ENCODE measurements at places on chromosomes 5 and 9. TPM values are rescaled to one million over a fixed set of nuclear protein-coding genes. Genes with fewer than 3 reads are reported as not detected.

- no peak for DNase-seq
These were observed 164.9 kb downstream of the KDM4C start for GRCh38 chr9:6922680-6923079.

- no peak for DNase-seq
These were observed 55.6 kb downstream of the ALG2 start for GRCh38 chr9:99166149-99166548.

DNA sequence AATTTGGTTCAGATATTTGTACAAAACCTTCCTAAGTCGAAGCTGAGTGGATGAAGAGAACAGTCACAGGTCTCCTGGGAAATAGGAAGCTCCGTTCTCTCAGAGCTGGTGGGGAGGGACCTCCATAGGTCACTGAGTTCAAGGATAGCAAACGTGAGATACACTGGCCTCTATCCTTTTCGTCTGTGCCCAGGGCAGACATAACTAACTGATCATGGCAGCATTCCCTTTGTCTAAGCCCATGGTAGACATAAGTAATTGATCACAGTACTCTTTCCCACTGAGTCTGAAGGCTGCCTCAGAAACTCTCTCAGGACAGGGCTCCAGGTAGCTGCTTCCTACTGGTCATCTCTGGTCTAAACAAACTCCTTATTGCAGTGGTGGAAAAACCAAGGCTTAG is 12.3 kb upstream of the CORO2A start:
- no peak for DNase-seq

DNA sequence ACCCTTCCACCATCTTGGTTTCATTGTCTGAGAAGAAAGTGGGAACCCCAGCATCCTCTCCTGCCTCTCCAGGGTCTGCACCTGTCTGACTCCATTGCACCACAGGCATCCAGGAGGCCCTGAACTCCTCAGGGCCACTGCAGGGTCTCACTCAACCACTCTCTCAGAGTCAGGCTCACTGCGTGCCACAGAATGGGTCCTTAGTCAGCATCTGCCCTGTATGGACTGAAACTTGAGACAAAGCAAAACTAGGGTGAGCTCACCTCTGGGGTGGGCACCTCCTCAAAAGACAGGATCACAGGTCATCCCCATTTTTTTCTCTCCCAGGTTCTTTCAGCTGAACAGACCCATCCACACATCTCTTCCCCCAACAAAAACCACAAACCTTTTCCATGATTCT is 59.2 kb upstream of the CPEB4 start:
- DNase-seq: no peak

DNA sequence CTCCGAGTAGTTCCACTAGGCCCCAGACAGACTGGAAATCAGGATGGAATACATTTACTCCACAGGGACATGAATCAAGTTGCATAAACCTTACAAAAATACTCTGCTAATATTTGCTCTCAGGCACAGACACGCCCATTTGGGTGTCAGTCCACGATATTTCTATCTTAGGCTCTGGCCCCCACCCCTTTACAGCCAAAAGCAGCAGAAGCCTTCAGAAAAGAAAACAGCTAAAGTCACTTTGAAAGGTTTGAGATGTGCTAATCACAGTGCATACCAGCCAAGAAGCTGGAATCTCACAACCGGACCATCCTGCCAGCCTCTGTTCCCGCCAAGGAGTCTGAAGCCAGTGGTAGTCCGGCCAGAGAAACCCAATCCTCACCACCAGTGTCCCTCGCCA is 22.6 kb downstream of the PTPN3 start:
- DNase-seq: no peak

DNA sequence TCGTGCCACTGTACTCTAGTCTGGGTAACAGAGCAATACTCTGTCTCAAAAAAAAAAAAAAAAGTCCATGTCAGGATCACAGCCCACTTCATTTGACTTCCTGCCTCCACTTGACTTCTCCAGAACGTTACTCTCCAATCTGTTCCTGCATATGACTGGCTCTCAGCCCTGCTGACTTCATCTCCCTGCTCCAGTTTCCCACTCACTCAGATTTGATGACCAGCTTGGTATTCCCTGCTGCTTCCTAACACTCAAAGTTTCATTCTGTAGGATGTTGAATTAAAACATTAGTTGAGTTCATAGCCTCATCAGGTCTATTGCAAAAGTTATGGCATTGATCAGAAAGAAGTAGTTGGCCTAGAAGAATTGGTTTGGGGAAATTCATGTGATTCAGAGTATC is 52.3 kb downstream of the UGCG start:
- DNase-seq: no peak

DNA sequence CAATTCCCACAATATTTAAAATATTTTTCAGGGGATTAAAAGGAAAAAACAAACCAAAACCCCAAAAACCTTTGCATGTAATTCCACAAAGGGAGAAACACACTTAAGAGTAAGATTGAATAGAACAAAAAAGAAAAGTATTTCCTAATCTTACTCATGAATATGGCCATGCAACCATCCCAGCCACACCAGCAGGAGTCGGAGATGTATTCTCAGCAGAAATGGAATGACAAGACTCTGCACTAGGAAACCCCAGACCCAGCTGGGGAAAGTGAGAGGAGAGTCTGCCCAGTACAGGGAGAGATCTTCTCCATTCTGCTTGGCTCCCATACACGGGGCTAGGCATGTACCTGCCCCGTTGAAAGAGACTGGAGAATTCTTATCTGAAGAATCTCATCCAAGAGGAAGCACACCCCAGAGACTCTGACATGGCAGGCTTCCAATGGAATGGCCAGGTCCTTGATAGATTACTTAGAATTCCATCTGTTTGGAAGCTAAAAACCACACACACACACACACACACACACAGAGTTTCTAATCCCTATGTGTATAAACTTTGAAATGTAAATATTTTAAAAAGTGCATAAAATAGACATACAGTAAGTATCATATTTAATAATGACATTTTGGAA is 118.8 kb downstream of the GADD45G start:
- DNase-seq: no peak

GRCh38 chr9:27019589-27019988 is 14.1 kb upstream of the LRRC19 start:
- no peak for DNase-seq

- peak; percentile 90 for DNase-seq
These were observed 38.5 kb downstream of the FAXDC2 start for GRCh38 chr5:154811653-154812465.

DNA sequence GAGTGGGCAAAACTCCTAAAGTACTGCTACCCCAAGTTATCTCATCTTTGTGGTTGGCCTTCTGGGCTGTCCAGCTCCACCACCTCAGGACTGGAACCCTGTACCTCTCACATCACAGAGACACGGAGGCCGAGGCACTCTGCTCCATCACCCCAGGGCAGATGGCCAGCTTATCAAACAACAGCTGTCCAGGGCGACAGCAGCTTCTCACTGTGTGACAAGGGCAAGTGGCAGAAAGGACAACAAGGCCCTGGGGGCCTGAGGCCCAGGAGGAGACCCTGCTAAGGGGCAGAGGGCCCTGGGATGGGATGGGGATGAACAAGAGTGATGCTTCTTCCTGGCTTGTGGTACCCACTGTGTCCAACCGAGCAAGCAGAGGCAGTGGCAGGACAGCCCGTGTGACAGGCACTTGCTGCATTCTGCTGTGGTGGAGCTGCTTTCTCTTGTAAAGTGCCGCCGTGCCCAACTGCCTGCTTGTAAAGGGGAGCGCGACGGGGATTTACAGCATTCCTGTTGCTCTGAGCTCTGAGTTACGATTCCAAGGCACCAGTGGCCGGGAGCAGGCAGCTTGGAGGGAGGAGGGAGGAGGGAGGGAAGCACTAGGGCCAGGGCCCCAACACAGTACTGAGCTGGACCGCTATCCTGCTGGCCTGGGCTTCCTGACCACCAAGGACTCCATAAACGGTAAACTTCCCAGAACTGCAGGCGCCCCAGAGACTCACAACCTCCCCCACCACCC is 71.2 kb downstream of the SHB start:
- DNase-seq: no peak

DNA sequence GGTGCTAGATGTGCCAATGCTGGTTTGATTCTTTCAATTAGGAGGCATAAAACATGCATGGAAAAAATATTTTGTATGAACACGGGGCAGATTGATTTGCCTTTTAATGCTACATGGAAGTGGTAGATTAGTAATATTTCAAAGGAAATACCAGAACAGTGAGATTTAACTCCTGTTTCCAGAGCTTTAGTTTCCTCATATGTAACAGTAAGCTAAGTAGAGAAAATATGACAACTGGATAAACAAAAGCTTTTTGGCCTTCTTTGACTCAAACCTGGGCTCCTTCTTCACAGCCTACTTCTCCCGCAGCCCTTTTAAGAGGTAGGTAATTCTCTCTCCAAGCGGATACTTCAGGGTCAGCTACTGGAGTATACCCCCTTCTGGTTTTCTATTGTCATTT is 254.2 kb upstream of the TRPC7 start:
- peak; percentile 56 for DNase-seq

GRCh38 chr9:9820436-9820835 is 792.4 kb downstream of the PTPRD start:
- no peak for DNase-seq

- DNase-seq: no peak
These were observed 1227.2 kb upstream of the WWC1 start for GRCh38 chr5:167064198-167064776.

DNA sequence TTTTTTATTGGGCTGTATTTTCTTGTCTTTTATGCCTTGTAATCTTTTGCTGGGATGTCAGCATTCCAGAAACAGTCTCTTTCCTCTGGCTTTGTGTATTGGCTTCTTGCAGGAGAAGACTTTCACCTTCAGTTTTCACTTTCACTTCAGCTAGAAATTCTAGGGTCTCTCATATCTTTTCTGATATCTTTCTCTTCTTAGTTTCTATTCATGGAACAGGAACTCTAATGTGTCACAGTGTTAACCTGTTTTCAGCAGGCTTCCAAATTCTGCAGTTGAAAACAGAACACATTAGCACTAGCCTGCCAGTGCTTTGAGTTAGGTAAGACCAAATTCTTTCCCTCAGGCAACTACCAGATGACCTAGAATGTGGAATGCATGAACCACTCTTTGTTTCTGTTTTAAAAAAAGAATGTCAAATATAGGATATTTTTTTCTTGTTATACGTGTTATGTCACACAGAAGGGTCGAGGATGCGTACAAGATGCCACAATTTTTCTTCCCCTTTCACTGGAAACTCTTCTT is 164.7 kb downstream of the TUSC1 start:
- no peak for DNase-seq

DNA sequence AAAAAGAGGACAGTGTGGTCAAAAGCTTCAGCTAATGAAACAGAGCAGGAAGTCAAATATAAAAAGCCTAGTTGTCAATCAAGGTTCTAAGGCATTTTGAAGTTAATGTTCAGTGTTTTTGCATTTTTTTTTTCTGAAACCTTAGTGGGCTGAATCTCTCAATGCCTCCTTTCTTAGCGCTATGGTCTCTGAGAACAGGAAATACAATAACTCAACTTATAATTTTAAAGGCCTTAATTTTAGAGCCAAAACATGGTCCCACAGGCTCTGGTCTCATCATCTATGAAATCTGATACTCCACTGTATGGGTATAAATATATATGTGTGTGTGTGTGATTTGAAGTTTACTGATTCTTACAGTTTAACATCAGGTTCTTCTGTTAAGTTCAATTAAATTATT is 63.3 kb upstream of the DPYSL3 start:
- no peak for DNase-seq

GRCh38 chr5:91787718-91788117 is 404.6 kb upstream of the ARRDC3 start:
- no peak for DNase-seq

DNA sequence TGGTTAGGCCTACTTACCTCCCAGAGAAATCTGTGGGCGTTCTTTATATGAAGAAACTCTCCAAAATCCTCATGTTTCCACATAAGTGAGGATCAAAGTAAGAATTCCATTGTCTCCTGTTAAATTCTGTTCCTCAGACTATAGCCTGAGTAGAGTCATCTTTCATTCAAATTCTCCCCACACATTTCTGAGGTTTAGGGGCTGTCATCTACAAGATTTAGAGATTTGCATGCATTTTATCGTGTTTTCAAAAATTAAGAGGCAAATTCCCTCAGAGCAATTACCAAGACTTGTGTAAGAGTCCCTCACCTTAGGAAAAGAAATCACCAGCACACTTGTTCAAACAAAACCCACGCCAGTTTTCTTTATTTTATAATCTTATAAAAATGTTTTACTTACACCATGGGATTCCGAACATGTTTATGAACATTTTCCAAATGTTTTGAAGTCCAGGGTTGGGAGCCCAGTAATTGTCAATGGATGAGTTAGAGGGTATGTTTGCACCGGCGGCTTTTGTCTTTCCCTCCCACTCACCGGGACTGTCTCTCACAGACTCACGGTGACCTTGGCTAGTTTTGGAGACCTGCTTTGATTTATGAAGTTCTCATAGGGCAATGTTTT is 367.6 kb downstream of the ENC1 start:
- DNase-seq: no peak

DNA sequence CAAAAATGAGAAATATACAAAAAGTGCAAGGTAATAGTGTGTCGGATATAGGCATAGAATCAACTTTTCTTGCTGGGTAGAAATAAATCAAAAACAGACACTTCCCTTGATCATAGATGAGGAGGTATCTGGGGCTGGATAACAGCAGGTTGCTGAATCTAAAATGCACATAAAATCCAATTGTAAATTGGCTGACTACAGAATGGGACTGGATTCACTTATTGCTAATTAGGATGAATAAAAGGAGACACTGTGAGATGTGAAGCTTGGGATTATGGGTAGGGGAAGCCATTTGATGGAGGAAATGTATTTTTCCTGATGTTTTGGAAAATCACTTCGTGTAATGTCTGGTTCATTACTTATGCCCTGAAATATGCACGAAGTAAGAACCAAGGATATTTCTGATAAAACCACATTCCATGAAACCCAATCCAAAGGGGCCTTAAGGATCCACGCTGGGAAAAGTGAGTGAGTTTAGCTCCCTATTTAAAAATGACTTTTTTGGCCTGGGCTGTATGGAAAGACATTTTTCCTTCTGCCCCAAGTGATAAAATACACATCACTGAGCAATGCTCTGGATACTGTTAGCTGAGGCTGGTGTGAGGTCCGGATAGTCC is 136.1 kb downstream of the MARCHF11 start:
- no peak for DNase-seq

DNA sequence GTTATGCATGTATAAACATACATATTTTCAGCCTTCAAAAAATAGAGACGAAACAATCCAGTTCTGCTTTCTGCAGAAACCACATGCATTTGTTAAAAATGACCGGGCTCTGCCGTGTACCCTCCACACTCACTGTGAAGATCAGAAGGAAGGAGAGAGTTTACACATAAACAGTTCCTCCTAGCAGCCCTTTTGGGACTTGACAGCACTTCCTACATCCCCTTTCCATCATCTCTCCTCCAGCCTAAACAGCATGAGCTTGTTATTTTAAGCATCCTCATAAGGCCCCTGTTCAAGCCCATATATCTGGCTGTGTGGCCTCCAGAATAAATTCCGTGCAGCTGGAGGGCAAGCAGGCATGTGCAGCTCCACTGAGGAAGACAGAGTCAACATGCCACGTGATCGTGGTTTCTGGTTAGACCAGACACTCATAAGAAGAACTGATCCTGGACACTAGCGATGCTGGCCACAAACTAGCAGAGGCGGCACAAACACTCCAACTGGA is 42.2 kb downstream of the NIPAL4 start:
- DNase-seq: no peak

The REEP2 gene
- 0.68 TPM for total RNA-seq

The NR2F1 gene
- total RNA-seq: 98.7 TPM

The NRG2 gene
- total RNA-seq: 0.51 TPM

The IFNK gene
- total RNA-seq: not detected

The C9orf153 gene
- 0.14 TPM for total RNA-seq

The VPS13A gene
- total RNA-seq: 35.6 TPM

The PDZD2 gene
- 2.6 TPM for total RNA-seq

The ECSCR gene
- total RNA-seq: 404 TPM

The SLC46A2 gene
- not detected for total RNA-seq

The CDC25C gene
- total RNA-seq: 2.4 TPM
